Ascending aorta (tissue), 2 donors: ENCODE measurements at places on chromosomes 13 and 19. TPM values are rescaled to one million over a fixed set of nuclear protein-coding genes. Genes with fewer than 3 reads are reported as not detected.

The ANKRD24 gene
- not detected for total RNA-seq

The MRPS12 gene
- total RNA-seq, result 9.9 TPM

The HCN2 gene
- total RNA-seq, result not detected

The KLK3 gene
- total RNA-seq, result not detected

The PSG4 gene
- not detected for total RNA-seq

The ZNF844 gene
- 8.0 TPM for total RNA-seq

The LILRA2 gene
- total RNA-seq, result not detected

The IZUMO1 gene
- not detected for total RNA-seq

The KLF2 gene
- total RNA-seq, result 281 TPM

The TSSK6 gene
- total RNA-seq, result not detected

The SYNGR4 gene
- total RNA-seq, result not detected

The URAD gene
- total RNA-seq, result not detected

- no peaks in the 10 kb centered on the region for H3K27me3 ChIP-seq
- H3K36me3 ChIP-seq, result no peaks in the 10 kb centered on the region
These were observed 164.6 kb upstream of the TSHZ3 start for GRCh38 chr19:31513841-31514240.

DNA sequence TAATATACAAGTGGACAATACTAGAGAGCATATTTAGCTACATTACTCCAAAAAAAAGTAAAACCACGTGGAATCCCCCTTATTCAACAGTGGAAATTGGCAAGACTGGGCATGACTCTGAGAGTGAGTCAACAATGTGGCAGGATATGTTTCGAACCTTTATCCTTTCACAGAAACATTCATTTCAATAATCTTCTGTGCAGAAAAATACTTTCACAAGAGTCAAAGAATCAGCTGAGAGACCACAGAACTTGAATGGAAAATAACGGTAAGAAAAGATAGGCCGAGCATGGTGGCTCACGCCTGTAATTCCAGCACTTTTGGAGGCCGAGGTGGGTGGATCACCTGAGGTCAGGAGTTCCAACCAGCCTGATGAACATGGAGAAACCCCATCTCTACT lies 25.1 kb upstream of the CD70 start:
- H3K36me3 ChIP-seq, result no peaks in the 10 kb centered on the region
- H3K4me3 ChIP-seq, result no peak overlapping the region
- H3K27ac ChIP-seq, result no peak overlapping the region

GRCh38 chr13:44158881-44159632 lies 214.6 kb upstream of the SERP2 start:
- peak overlapping the region; percentile 84 for H3K27ac ChIP-seq
- DNase-seq, result no peak
- peak overlapping the region; percentile 3 for H3K4me3 ChIP-seq

GRCh38 chr13:31538067-31539042 lies 201.0 kb upstream of the RXFP2 start:
- no peaks in the 10 kb centered on the region for H3K36me3 ChIP-seq
- no peak overlapping the region for H3K27ac ChIP-seq
- H3K27me3 ChIP-seq, result no peaks in the 10 kb centered on the region
- no peak overlapping the region for H3K4me3 ChIP-seq

DNA sequence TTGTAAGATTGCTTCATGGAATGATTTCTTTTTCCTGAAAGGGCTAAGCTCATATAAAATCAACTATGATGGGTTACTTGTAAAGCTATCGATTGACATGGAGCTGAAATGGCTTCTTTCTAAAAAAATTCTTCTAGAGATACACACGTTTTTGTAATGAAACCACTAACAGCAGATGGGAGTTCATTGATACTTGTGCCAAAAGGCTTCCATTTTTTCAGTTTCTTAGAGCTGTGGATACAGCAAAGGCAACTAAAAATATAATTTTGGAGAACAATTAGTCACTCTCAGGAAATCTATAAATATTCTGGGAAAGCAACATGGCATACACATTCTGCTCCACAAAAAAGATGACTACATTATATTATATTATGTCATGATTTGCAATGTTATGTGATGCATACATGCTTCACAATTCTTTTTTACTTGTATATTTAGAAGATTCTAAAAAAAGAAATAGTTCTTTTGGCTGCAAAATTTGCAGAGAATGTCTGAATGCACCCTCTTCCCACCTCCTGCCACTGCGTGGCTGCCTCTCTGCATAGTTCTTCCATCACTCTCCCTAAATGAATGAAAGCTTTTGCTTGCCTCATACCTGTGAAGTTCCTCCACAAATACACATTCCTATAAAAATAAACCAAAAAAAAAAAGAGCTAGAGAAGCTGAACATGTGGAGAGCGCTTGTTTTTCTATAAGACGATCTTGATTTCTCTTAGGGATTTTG lies 802.5 kb downstream of the EFNB2 start:
- no peak overlapping the region for H3K27ac ChIP-seq
- no peak for DNase-seq
- H3K4me3 ChIP-seq, result no peak overlapping the region
- no peaks in the 10 kb centered on the region for H3K4me1 ChIP-seq
- H3K27me3 ChIP-seq, result no peaks in the 10 kb centered on the region
- no peaks in the 10 kb centered on the region for H3K36me3 ChIP-seq

DNA sequence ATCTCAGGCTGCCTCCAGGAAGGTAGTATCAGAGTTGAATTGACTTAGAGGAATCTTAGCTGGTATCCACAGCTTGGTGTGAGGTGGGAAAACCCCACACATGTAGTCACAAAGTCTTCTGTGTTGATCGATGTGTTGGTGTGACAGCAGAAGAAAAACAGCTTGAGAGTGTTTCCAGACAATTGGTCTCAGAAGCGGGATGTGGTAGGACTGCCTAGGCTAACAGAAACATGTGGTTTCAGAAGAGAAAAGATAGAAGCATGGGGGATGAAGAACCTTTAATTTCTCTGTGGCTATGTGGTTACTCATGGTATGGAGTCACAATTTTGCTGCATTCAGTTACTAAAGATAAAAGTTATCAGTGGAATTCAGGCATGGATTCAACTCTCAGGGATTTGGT lies 134.7 kb upstream of the SLITRK5 start:
- H3K4me3 ChIP-seq, result no peak overlapping the region
- DNase-seq, result no peak
- H3K36me3 ChIP-seq, result no peaks in the 10 kb centered on the region
- H3K27ac ChIP-seq, result no peak overlapping the region
- no peaks in the 10 kb centered on the region for H3K4me1 ChIP-seq

- no peak for DNase-seq
- no peaks in the 10 kb centered on the region for H3K4me1 ChIP-seq
- no peak overlapping the region for H3K27ac ChIP-seq
- H3K4me3 ChIP-seq, result no peak overlapping the region
- peaks cover 17% of the 10 kb centered on the region for H3K36me3 ChIP-seq
- H3K27me3 ChIP-seq, result no peaks in the 10 kb centered on the region
These were observed 33.4 kb downstream of the DNAJC3 start for GRCh38 chr13:95710313-95710712.

GRCh38 chr19:8626842-8627241 lies 3.6 kb upstream of the NFILZ start:
- no peaks in the 10 kb centered on the region for H3K27me3 ChIP-seq
- no peaks in the 10 kb centered on the region for H3K36me3 ChIP-seq
- H3K27ac ChIP-seq, result no peak overlapping the region
- no peaks in the 10 kb centered on the region for H3K4me1 ChIP-seq

DNA sequence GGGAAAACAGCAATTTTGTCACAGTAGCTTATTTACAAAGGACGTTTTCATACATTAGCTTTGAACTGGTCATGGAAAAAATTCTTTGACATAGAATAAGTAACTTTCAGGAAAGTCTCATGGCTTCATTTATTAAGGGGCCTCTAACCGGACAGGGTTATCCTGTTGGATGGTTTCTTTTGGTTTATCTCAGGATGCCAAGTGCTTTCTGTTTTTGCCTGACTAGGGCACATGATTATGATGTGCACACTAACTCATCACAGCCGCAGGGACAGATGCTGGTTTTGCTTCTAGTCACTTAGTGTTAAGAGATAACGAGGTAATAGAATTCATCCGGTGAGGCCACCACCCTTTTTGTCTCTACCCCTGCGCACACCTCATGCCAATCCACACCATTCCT lies 53.0 kb downstream of the TGDS start:
- no peak for DNase-seq
- no peak overlapping the region for H3K27ac ChIP-seq
- H3K27me3 ChIP-seq, result no peaks in the 10 kb centered on the region

GRCh38 chr13:75506018-75506417 lies 24.0 kb upstream of the TBC1D4 start:
- no peak overlapping the region for H3K27ac ChIP-seq
- H3K4me3 ChIP-seq, result no peak overlapping the region
- DNase-seq, result no peak
- H3K36me3 ChIP-seq, result no peaks in the 10 kb centered on the region
- no peaks in the 10 kb centered on the region for H3K4me1 ChIP-seq
- no peaks in the 10 kb centered on the region for H3K27me3 ChIP-seq

GRCh38 chr19:46366620-46367292 lies 19.9 kb downstream of the PPP5C start:
- H3K27ac ChIP-seq, result no peak overlapping the region
- no peak for DNase-seq
- H3K4me1 ChIP-seq, result no peaks in the 10 kb centered on the region

- peak; percentile 82 for DNase-seq
- H3K27me3 ChIP-seq, result no peaks in the 10 kb centered on the region
- H3K36me3 ChIP-seq, result peaks cover 18% of the 10 kb centered on the region
- peak within 1 kb of the TSS; percentile 83 for H3K27ac ChIP-seq
- peaks cover 13% of the 10 kb centered on the region for H3K4me1 ChIP-seq
These were observed at the start of gene ZNF765 for GRCh38 chr19:53394974-53395839. TSS of gene ZNF765 (plus strand) at chr19:53395149. CDS start at chr19:53398016, 2,867 bp downstream.

DNA sequence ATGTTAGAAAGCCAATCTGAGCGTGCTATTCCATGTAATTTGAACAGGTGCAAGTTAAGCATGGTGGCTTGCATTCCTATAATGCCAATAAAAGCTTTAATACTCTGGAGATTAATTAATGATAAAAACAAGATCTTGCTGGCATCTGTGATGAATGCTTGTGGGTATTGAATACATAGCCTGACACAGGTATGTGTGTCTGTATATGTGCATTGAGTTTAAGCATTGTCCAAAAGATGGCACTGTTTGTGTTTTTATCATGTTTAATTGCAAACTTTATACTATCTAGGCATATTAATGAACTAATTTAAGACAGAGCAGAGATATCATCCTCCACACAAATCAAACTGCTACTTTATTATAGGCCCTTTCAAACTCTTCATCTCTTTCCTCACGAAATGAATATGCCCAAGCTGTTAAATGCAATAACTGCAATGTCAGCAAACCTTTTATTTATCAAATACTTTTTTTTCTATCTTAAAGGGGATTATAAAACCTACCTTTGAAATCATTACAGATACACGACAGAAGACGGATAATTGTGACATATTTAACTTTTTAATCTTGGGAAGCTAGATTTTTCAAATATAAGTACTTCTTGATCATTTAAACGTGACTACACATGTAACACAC lies 86.5 kb downstream of the TNFSF11 start:
- no peaks in the 10 kb centered on the region for H3K4me1 ChIP-seq
- no peak for DNase-seq
- H3K27ac ChIP-seq, result no peak overlapping the region
- H3K4me3 ChIP-seq, result no peak overlapping the region
- no peaks in the 10 kb centered on the region for H3K36me3 ChIP-seq

GRCh38 chr13:30453727-30454126 lies 12.0 kb downstream of the HMGB1 start:
- H3K27ac ChIP-seq, result no peak overlapping the region
- peaks cover 2% of the 10 kb centered on the region for H3K4me1 ChIP-seq
- no peak for DNase-seq
- no peaks in the 10 kb centered on the region for H3K27me3 ChIP-seq
- H3K36me3 ChIP-seq, result no peaks in the 10 kb centered on the region

DNA sequence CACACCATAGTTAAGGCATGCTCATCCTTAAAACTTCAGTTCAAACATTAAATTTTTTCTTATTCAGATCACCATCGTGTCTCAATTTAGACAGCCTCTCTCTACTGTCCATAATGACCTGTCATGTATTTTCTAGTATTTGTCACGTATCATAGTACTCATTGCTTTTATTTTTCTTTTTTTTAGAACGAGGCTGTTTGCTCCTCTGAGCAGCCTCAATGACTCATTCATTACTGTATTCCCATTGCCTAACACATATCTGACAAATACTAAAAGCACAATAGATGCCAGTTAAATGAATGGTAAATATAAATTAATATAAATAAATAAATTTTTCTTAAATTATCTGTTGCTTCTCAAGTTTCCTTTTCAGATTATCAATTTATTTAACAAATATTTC lies 245.5 kb downstream of the TUBA3C start:
- no peaks in the 10 kb centered on the region for H3K27me3 ChIP-seq
- no peak for DNase-seq
- no peaks in the 10 kb centered on the region for H3K4me1 ChIP-seq
- no peak overlapping the region for H3K27ac ChIP-seq
